ENCODE measurements at places on chromosomes 5 and 9.

- DNase-seq: no peak
Measured at GRCh38 chr5:142118155-142118686, 9.6 kb downstream of the NDFIP1 start.

DNA sequence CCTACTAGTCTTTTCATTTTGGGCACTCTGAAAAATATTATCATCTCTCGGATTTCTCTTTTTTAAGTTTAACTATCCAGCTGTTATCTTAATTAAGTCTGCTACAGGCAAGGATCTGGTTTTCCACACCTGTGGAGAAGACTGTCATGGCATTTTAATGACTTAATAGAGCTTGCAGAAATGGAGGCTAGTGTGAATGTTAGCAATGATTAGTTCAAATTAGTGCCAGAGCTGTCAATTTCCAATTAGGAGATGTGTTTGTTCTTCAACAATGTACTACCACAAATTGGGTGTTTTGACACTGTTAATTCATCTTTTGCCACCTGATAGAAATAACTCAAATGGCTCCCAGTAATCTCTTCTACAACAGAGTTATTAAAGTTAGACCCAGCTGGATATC lies 2023.0 kb upstream of the CDH9 start:
- DNase-seq: no peak

DNA sequence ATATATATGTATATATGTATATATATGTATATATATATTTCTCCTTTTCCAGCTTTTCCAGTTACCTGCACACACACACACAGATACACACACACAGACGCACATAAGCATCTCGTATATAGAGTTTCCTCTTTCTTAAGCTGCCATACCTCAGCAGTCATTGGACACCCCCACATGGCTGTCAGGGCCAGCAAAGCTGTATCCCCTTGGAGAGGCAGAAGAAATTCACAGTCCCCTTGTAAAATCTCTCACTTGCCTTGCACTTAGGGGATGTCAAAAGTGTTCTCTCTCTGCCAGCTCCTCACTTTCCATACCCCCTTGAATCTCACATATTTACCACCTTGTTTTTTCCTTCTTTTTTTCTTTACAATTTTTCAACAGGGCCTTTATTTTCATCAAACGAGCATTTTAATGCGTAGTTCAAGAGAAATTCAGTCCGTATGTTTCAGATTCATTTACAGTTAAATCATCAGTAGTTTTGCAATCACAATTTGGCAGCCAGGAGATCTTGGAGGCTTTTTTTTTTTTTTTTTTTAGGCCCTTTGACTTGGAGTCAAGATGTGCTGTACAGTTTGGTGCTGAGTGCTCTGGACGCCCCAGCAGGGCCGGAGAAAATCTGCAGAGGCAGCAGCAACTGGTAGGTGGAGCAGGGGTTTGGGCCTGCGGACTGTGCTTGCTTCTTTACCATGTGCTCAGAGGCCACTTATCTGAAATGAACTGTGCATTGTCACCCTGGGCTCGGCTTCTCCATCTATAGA lies 244.9 kb upstream of the KLF4 start:
- DNase-seq: peak; percentile 94

DNA sequence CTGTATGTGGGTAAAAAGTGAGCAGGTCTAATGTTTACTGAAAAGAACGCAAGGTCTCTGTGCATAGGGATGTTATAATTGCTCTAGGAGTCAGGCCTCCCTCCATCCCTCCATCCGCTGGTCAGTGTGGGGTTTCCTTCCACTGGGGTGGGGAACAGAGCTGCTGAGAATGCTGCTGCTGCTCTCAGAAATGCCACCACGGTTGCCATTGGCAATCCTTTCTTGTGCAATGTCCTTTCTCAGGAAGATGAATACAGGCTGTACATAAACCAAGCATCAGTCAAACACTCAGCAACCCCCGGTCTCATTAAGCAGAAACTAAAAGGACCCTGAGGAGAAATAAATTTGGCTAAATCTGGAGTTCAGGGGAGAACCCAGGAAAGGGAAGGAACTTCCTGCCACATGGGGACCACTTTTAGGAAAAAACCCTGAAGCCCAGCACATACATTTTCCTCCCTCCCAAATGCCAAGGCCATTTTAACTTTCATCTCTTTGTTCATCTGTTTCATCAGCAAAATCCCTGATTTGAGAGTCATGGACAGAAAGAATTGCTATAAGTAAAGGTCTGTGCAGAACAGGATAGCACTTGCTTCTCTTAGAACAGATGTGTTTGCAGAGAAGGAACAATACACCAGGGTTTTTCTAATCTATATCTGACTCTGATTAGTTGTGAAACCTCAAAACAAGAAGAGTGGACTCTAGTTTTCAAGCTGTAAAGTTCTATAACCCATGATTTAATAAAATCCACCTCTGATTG lies 70.4 kb upstream of the SLC1A3 start:
- DNase-seq: no peak

GRCh38 chr9:74742191-74742790 lies 145.4 kb downstream of the TRPM6 start:
- DNase-seq: no peak

- DNase-seq: no peak
Measured at GRCh38 chr9:15484802-15485201, 26.0 kb downstream of the PSIP1 start.

DNA sequence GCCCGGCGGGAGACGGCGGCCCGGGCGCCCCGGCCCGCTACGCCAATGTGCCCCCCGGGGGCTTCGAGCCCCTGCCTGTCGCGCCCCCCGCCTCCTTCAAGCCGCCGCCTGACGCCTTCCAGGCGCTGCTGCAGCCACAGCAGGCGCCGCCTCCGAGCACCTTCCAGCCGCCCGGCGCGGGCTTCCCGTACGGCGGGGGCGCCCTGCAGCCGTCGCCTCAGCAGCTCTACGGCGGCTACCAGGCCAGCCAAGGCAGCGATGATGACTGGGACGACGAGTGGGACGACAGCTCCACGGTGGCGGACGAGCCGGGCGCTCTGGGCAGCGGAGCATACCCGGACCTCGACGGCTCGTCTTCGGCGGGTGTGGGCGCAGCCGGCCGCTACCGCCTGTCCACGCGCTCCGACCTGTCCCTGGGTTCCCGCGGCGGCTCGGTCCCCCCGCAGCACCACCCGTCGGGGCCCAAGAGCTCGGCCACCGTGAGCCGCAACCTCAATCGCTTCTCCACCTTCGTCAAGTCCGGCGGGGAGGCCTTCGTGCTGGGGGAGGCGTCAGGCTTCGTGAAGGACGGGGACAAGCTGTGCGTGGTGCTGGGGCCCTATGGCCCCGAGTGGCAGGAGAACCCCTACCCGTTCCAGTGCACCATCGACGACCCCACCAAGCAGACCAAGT lies 723 bp downstream of the SNX18 start:
- DNase-seq: no peak

DNA sequence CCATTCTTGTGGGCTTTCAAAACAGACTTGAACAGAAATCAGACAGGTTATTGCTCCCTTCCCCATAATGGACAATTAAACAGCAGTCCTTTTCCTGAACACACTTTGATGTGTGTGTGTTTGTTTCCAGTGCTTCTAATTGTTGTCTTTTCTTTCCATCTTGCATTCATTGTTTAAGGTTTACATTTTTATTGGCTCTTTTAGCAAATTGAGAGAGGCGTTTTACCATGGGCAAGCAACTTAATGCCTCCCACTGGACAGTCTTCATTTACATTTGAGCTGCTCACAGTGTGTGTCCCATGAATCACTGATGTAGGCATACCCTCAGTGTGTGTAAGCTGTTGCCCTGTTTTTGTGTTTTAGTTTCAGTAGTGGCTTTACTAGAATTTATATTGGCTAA lies 25.0 kb downstream of the WDR36 start:
- no peak for DNase-seq

Measured in fibroblast of upper back skin (primary cell).